ENCODE measurements at places on chromosomes 12 and 14. TPM values are rescaled to one million over a fixed set of nuclear protein-coding genes. Genes with fewer than 3 reads are reported as not detected.

Gene TCL1B
- total RNA-seq = 5.5 TPM

Gene MIP
- total RNA-seq = not detected

Gene RNASE3
- total RNA-seq = not detected

Gene PSMC6
- 75.3 TPM for total RNA-seq

Gene SYCP3
- total RNA-seq = 0.80 TPM

Gene RFLNA
- not detected for total RNA-seq

Gene LRRC10
- total RNA-seq = not detected

Gene AKT1
- 85.4 TPM for total RNA-seq

- DNase-seq = no peak
Observed at GRCh38 chr12:30874455-30875321, 51.9 kb upstream of the TSPAN11 start.

DNA sequence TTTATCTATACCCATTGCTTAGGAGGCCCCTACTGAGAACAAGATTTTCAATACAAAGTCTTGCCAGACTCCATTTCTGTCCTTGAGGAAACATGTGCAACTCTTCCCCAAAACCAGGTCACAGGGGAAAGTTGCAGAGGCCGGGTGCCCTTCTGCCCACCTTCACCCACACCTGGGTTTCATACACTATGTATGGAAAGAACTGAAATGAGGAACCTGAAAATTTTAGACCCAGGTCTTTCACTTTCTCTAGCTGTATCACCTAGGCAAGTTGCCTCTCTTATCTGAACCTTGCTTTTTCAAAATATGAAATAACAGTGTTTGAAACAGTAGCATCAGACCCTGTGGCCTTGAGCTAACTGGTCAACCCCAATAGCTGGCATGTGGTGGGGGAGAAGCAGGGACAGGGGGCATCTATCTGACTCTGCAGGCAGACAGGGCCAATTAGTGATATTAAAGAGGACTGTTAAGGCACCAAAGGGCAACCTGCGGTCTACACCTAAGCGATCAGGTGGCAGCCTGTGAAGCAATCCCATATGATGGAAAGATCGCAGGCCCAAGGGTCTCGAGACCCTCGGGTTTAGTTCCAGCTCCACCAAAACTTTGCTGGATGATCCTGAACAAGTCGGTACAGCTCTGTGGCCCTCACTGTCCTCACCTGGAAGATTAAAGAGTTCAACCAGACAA lies 346.5 kb downstream of the BCL11B start:
- DNase-seq = no peak

- no peak for DNase-seq
Observed at GRCh38 chr12:92673756-92674155, 29.0 kb upstream of the PLEKHG7 start.

DNA sequence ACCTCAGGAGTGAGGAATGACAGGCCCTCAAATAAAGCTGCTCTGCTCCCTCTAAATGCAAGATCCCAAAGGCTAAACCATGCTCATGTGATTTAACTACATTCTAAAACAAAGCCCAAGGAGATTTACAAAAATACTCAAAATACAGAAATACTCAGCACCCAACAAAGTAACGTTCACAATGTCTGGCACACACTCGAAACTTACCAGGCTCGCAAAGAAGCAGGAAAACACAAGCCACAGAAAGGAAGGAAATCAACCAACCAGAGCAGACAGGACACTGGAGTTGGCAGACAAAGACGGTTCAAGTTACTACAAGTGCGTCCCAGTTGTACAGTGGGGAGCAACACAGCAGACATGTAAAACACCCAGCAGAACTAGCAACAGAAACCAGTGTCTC lies 33.4 kb downstream of the STX2 start:
- DNase-seq = no peak

DNA sequence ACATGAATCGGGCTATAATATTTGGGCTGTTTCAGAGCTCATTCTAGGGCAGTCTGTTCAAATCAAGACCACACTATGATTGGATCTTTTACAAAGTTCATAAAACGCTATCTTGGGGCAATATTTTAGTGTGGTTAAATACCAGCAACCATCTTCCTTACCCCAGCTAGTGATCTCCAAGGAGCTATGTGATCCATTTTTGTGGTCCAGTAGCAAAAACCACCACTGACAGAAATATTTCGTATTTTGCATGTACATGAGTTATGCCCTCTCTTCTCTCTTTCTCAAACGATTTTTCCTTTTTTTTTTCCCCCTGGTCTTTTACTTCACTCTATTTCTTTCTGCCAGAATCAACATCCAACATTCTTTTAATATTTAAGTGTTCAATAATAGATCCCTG lies 280.6 kb upstream of the KITLG start:
- no peak for DNase-seq

DNA sequence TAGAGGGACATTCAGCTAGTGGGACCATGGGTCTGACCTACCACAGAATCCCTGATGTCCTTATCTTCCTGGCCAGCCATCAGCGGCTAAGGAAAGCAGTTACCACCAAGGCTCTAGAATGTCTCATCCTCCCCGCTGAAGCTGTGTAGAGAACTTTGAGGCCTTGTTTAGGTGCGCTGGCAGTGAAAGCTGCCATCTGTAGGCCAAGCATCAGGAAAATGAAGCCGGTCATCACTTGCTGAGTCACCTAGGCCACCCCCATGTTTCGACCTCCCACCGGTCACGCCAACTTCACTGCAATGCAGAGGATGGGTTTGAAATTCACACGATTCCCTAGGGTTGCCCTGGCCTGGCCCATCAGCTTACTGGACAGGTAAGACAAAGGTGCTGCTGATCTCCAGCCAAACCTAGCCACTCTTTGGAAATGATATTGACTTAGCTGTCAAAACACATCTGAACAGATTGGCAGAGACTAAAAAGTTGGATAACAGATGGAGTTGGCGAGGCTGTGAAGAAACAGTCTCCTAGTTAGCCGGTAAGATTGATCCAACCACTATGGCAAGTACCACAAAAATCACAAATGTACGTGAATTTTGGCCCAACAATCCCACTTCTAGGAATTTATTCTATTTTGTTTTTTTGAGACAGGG lies 52.0 kb downstream of the NOS1 start:
- DNase-seq = no peak

DNA sequence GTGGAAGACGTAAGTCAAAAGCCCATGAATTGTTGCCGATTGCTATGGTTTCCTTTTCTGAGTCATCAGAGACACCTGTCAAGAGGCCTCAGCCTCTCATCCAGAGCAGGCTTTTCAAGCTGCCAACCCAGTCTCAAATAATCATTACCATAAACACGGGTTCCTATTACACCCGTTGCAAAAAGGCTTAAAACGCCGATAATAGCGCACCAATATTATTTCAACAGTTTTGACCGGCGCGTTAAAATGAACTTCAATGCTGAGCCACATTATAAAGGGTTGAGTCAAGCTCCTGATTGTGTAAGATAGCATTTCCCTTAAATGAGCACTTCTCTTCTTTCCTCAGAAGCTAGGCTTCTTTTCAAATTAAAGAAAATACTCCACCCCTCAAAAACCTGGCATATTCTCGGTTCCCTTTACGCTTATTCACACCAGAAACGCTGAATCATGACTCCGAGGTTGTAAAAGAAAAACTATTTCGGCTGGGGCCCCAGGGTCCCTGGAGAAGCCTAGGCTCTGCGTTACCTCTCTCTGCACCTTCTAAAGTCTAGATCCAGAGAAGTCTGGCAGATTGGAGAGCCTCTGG lies 1.4 kb downstream of the TMTC1 start:
- no peak for DNase-seq

DNA sequence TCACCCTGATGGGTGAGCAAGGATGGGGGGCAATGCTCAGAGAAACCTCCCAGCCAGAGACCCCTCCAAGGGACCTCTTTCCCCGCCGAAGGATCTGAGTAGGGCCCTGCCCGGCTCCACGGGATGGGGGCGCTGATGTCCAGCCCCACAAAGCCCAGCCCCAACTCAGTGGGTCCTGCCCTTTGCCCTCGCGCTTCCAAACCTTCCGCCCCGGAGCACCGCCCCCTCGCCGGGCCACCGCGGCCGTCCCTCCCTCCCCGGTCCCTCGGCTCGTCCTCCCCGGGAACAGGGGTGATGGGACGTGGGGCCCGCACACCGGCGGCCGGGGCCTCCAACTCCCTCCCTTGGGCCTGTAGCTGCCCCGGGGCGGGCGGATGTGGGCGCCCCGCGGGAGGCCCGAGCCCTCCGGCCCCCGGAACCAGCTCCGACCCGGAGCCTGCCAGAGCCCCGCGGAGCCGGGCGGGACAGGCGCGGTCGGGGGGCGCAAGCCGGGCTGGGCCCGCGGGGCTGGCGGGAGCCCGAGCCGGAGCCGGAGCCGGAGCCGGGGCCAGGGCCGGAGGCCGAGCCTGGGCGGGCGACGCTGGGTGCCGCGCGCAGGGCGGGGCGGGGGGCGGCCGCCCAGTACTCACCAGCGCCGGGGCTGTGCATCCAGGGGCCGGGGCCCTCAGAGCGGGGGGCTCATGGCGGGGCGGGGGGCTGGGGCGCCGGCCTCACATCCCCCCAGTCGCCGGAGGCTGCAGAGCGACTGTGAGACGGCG lies 386 bp downstream of the HDAC7 start:
- peak; percentile 66 for DNase-seq

- DNase-seq = no peak
Observed at GRCh38 chr14:37213016-37213415, 15.3 kb downstream of the MIPOL1 start.

DNA sequence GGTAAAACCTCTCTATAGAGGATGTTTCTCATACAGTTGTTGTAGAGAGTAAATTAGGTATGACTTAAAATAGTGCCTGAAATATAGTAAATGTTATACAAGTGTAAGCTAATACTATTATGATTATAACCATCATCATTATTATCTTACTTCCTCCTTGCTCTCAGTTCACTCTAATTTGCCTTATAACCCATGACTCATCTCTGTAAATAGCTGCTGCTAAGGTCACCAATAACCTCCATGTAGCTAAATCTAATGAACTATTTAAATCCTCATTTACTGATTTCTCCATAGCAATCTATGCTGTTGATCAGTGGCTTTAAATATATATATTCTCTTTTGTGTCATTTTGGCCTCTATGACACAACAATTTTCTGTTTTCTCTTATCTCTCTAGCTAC lies 109.6 kb downstream of the RMST start:
- DNase-seq = no peak

- DNase-seq = no peak
Observed at GRCh38 chr12:128425666-128426331, 158.8 kb downstream of the TMEM132C start.

GRCh38 chr14:83147006-83147405 lies 1613.4 kb upstream of the SEL1L start:
- no peak for DNase-seq

DNA sequence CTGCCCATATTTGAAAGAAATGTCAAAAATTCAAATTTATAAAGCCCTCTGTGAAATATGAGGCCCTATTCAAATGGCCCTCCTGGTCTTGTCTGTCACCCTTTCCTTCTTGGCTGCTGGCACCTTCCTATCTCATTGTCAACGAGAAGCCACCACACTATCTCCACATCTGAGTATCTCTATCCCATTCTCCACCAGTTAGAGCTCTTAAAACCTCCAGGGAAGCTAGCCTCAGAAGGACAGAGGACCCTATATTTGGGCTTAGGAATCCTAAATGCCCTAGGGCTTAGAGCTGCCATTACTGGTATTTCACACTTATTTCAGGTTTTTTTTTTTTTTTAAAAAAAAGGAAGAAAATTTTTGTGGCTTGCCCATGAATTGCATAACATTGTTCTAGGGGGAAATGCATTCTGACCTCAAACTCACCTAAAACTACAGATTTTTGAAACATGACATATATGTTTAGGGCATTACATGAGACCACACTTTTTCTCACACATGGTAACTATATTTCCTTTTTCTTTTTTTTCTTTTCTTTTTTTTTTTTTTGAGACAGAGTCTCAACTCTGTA lies 25.0 kb downstream of the SLC25A21 start:
- DNase-seq = no peak

GRCh38 chr12:29176941-29177340 lies 27.9 kb downstream of the FAR2 start:
- no peak for DNase-seq

- DNase-seq = peak; percentile 21
Observed at GRCh38 chr14:88613552-88614010, 50.7 kb downstream of the ZC3H14 start.

DNA sequence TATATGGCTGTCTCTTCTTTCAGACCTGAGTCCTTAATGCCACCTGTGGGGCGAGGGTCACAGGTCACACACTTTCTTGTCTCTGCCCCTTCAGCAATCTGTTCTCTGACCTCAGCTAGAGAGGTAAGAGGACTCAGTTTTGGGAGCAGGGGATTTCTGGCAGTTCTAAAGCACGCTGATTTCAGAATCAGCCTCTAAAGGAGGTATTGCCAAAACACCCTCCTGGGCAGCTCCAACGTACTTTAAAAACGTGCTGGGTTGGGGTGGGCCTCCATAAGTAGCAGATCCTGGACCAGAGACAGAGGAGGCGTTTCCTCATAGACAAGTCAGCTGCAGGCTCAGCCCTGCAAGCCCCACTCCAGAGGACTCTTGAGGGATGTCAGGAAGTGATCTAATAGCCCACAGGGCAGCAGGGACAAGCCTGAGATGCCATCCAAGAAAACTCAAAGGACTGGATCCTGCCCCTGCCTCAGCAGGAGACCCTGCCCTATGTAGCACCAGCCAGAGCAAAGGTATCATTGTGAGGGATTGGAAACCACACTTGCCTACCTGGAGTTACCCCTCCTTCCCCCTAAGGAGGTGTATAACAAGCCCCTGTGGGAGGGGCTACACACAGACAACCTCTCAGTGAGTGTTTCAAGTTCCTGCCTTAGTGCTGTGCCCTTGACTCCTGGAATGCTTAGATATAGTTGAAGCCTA lies 8.5 kb downstream of the CTDSP2 start:
- peak; percentile 50 for DNase-seq

- DNase-seq = no peak
Observed at GRCh38 chr14:59630288-59630963, 53.8 kb upstream of the CCDC175 start.

- no peak for DNase-seq
Observed at GRCh38 chr12:71448150-71448581, 8.6 kb downstream of the LGR5 start.

GRCh38 chr12:27937768-27938167 lies 34.8 kb downstream of the PTHLH start:
- no peak for DNase-seq

- no peak for DNase-seq
Observed at GRCh38 chr14:58865514-58866281, 227.9 kb downstream of the DACT1 start.

DNA sequence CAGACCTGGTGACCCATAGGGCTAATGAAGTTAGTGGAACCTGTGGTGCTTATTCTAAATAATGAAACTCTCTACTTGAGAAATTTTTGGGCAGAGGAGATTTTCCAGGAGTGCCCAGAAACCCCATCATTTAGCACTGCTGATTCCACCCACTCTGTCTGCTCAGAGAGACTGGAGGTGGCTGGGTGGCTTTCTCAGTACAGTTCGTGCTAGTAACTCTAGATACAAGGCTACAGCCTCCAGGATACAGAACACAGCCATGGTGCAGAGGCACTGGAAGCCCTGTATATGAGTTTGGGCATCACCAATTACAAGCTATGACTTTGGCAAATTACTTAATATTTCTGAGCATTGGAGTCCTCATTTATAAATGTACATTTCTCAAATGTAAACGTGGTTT lies 32.4 kb downstream of the CCDC177 start:
- DNase-seq = no peak

- DNase-seq = no peak
Observed at GRCh38 chr14:23361320-23361719, 3.7 kb downstream of the EFS start.

Measured in B cell (primary cell).